ENCODE measurements at places on chromosomes 11 and 22. TPM values are rescaled to one million over a fixed set of nuclear protein-coding genes. Genes with fewer than 3 reads are reported as not detected.

DNA sequence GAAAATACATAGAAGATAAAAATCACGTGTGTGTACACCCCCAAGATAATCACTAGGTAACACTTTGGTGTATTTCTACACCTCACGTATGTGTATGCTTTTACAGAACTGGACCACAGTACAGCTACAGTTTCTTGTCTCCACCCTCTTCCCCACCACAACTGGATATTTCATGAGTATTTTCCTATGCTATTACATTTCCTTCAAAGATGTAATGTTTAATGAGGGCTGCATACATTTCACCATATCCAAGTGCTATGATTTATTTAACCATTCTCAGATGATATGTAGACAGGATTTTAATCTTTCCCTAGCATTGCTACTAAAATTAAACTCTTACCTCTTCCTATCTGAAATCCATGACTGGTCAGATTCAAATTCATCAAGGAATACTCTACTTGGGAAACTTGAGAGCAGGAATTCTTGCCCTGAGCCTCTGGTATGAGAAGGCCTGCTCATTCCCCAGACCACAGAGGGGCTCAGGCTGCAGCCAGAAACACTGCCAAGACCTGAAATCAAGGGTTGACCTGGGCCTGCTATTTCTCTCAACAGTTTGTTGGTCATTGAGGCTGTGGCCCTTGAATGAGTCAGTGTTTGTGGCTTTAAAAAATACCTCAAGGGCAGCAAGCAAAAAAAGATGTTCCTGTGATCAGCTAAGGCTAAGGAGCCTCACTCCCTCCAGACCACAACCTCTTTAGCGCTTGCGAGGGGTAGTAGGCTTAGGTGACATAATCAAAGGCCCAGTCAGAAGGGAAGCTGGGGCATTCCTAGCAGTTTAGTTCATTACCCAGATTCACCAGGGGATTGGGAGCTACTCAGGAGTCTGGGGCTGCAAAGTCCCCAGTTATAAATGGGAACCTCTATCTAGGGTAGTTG, 55.5 kb downstream of the ABTB2 start:
- H3K36me3 ChIP-seq = no peaks in the 10 kb centered on the region
- DNase-seq = peak; percentile 53
- H3K4me3 ChIP-seq = no peak overlapping the region
- H3K4me1 ChIP-seq = peaks cover 49% of the 10 kb centered on the region
- H3K27me3 ChIP-seq = no peaks in the 10 kb centered on the region

- no peaks in the 10 kb centered on the region for H3K27me3 ChIP-seq
- no peak overlapping the region for H3K4me3 ChIP-seq
- no peaks in the 10 kb centered on the region for H3K36me3 ChIP-seq
- no peak overlapping the region for H3K27ac ChIP-seq
- no peaks in the 10 kb centered on the region for H3K4me1 ChIP-seq
- no peak for DNase-seq
Measured at GRCh38 chr11:27290261-27291050, 72.6 kb downstream of the CCDC34 start.

DNA sequence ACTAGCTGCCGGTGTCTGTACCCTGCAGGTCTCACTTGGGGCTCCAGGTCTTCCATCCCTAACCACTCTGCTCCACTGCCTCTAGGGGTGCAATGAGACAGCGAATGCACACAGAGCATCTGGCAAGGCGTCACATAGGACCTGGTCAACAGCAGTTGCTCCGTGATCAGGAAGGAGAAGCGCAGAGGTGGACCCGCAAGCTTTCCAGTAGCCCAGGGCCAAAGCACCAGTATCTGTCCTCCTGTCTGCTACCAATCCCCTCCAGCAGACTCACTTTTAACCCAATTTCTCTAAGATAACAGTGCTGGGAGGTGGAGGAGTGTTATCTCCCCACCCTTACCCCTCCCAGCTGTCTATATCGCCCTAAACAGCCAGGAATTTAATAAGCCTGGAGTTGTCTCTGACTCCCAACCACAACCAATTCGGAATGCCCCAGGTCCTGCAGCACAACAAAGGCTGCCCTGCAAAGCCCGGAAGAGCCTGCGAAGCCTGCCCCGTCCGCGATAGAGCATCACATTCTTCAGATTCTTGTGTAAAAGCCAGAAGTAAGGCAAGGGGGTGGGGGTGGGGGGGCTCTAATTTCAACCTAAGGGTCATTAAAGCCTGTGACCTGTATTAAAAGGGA, 19.3 kb downstream of the MYH9 start:
- no peaks in the 10 kb centered on the region for H3K27me3 ChIP-seq
- H3K4me3 ChIP-seq = no peak overlapping the region
- H3K4me1 ChIP-seq = peaks cover 84% of the 10 kb centered on the region
- no peaks in the 10 kb centered on the region for H3K36me3 ChIP-seq
- peak overlapping the region; percentile 97 for H3K27ac ChIP-seq
- DNase-seq = peak; percentile 91

- H3K4me3 ChIP-seq = no peak overlapping the region
- no peaks in the 10 kb centered on the region for H3K36me3 ChIP-seq
- H3K27me3 ChIP-seq = no peaks in the 10 kb centered on the region
- DNase-seq = no peak
- no peak overlapping the region for H3K27ac ChIP-seq
Measured at GRCh38 chr11:113581713-113582112, 106.5 kb upstream of the DRD2 start.

GRCh38 chr11:93541884-93542810, 1.0 kb downstream of the SMCO4 start:
- DNase-seq = peak; percentile 39
- H3K27me3 ChIP-seq = no peaks in the 10 kb centered on the region
- H3K4me3 ChIP-seq = peak overlapping the region; percentile 95
- H3K4me1 ChIP-seq = peaks cover 44% of the 10 kb centered on the region
- H3K27ac ChIP-seq = peak overlapping the region; percentile 82

- no peak for DNase-seq
- no peak overlapping the region for H3K4me3 ChIP-seq
- H3K27ac ChIP-seq = no peak overlapping the region
- H3K4me1 ChIP-seq = peaks cover 8% of the 10 kb centered on the region
- peaks cover 17% of the 10 kb centered on the region for H3K27me3 ChIP-seq
Measured at GRCh38 chr22:45190202-45190872, 26.6 kb downstream of the NUP50 start.

- H3K36me3 ChIP-seq = no peaks in the 10 kb centered on the region
- H3K27me3 ChIP-seq = no peaks in the 10 kb centered on the region
- H3K4me3 ChIP-seq = no peak overlapping the region
- H3K27ac ChIP-seq = peak overlapping the region; percentile 87
Measured at GRCh38 chr11:27200779-27201453, 160.3 kb downstream of the BBOX1 start.

DNA sequence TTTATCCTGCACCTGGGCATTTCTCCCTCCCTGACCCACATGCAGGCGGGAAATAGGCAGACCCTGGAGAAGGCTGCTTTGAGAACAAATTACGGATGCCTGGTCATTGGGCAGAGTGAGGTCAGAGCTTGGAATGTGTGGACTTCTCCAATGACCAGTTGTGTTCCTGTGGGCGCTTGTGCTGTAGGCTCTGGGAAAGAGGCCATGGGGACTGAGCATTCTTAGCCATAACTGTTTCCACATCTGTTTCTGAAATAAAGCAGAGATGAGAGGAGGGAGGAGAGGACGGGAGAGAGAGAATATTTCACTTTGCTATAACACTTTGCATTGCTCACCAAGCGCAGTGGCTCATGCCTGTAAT, 11.2 kb upstream of the TMEM184B start:
- H3K27ac ChIP-seq = peak overlapping the region; percentile 76
- DNase-seq = peak; percentile 91
- H3K4me1 ChIP-seq = no peaks in the 10 kb centered on the region
- H3K36me3 ChIP-seq = no peaks in the 10 kb centered on the region
- H3K4me3 ChIP-seq = no peak overlapping the region

DNA sequence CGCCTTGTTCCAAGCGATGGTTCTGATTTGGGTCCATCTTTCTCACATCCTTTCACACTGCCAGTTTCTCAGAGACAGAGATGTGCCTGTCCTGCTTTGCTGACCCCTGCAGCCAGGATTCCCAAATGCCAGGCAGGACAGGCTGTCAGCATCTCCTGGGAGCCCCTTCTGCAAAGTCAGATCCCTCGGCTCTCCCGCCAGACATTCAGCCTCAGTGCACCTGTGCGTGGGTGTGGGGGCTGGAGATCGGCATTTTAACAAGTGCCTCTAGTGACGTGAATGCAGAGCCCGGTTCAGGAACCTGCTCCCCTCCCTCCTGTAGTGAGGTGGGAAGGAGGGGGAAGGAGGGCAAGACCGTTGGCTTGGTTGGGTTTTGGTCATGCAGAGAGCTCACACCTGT, 108.9 kb upstream of the FGF3 start:
- no peak for DNase-seq
- H3K36me3 ChIP-seq = no peaks in the 10 kb centered on the region
- H3K27ac ChIP-seq = no peak overlapping the region
- peaks cover 7% of the 10 kb centered on the region for H3K4me1 ChIP-seq

Gene RASGRP2
- polyA plus RNA-seq = 64.0 TPM

Gene TMEM218
- polyA plus RNA-seq = 33.8 TPM

Gene CNGA4
- polyA plus RNA-seq = not detected

All from cardiac muscle cell (in vitro differentiated cells and primary cell).